ENCODE measurements at places on chromosomes 1 and 21. TPM values are rescaled to one million over a fixed set of nuclear protein-coding genes. Genes with fewer than 3 reads are reported as not detected.

ASPM gene
- 10.5 TPM for polyA plus RNA-seq

RABIF gene
- polyA plus RNA-seq, result 7.8 TPM

TCHH gene
- polyA plus RNA-seq, result not detected

DEPDC1 gene
- polyA plus RNA-seq, result 0.67 TPM

ALG14 gene
- 8.3 TPM for polyA plus RNA-seq

CXADR gene
- 64.8 TPM for polyA plus RNA-seq

PRAMEF13 gene
- not detected for polyA plus RNA-seq

FNDC10 gene
- polyA plus RNA-seq, result 0.54 TPM

BOLA1 gene
- polyA plus RNA-seq, result 31.3 TPM

AKNAD1 gene
- polyA plus RNA-seq, result not detected

PROX1 gene
- 3.6 TPM for polyA plus RNA-seq

GBP3 gene
- polyA plus RNA-seq, result 71.6 TPM

LCE3D gene
- 0.24 TPM for polyA plus RNA-seq

ITLN2 gene
- polyA plus RNA-seq, result 1.7 TPM
